ENCODE measurements at places on chromosomes 1 and 21.

- no peak for DNase-seq
Observed at GRCh38 chr1:228920831-228921230, 185.6 kb downstream of the RHOU start.

DNA sequence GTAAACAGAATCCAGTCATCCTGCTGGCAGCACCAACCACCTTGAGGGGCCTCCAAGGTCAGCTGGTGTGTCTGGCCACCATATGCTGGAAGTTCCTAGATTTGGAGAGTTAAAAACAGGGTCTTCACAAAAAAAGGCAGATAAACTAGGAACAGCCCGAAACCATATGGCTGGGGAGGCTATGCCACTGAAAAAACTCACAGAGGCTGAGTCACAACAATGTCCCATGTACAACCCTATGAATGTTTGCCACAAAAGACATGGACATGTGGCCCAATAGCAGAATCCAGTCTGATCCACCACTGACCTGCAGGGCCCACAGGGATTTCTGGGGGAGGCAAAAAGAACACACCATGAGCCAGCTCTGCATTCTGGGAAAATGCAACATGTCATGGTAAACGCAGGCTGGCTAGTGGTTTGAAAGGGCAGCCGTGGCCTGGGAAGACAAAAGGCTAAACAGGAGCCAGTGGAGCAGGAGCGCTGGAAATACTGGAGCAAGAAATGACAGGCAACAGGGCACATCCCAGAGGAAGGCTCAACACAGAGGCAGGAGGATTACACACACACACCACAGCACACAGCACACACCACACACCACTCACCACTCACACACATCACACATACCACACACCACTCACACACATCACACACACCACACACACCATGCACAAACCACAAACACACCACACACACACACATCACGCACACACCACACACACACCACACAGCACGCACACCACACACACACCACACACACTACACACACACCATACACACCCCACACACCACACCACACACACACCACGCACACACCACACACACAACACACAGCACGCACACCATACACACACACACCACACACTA, 55.4 kb downstream of the HSF2BP start:
- no peak for DNase-seq

DNA sequence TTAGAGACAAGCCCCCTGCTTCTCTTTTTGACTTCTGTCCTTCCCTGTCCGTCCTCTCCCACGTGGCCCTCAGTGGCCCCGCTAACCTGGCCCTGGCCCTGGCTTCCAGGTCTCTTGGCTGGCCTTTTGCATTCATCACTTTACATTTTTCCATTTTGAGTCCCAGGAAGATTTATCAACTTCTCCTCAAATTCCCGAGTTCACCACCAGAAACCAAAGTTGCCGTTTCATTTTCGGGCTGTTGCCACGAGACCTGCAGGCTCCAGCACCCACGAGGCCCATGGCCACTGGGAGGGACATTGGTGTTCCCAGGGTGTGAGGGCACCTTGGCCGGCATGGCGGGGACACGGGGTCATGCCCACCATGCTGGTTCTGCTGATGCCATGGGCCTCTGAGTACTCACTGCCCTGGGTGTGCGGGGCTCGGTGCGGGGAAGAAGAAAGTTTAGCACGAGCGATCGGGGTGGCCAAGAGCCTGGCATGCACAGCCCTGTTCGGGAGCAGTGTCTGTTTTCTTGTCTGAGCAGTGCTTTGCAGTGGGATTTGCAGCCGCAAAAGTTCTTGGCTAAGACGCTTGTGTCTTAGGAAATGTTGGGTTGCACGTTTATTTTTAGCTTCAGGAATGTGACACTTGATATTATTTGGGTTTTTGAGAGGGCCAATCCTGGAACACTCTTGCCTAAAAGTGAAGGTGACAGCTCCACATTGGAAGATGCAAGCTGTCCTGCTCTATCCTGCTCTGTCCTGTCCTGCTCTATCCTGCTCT, 40.4 kb upstream of the ADARB1 start:
- no peak for DNase-seq

GRCh38 chr1:181587870-181588438, 104.6 kb downstream of the CACNA1E start:
- DNase-seq, result no peak

GRCh38 chr21:41816583-41817165, 49.8 kb upstream of the RIPK4 start:
- DNase-seq, result no peak

- no peak for DNase-seq
Observed at GRCh38 chr1:5947071-5947821, 45.0 kb downstream of the NPHP4 start.

DNA sequence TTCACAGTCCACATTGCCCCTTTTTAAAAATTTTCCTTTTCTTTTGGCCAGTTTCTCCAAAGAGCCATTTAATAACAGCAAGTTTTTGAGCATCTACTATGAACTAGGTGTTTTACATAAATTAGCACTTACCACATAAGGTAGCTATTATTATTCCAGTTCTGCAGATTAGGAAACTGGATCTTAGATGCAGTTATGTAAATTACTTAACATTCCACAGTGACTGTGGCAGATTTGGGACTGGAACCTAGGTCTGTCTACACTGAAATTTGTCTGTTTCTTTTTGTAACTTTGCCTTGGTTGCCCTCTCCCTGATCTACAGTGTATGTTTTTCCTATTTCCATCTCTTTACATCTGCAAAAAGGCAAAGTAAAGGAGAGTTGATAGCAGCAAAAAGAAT, 164.8 kb upstream of the ATP1B1 start:
- no peak for DNase-seq

- DNase-seq, result no peak
Observed at GRCh38 chr21:20272791-20273362, 725.3 kb upstream of the NCAM2 start.

DNA sequence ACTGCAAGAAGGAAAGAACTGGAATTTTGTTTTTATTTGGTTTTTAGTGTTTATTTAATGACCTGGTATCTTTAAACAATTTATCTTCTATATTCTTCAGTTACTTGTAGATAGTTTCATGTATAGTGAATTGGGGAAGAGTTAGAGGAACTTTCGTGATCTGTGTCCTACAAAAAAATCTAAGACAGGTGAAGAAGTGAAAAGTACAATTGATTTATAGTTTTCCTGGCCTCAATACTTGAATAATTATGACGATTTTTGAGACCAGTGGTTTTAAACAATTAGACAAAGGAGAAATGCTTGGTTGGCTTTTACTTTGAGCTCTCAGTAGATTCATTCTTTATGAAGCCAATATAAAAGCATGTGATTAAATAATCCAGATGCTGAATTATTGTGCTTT, 7.5 kb downstream of the MIER1 start:
- DNase-seq, result no peak

- DNase-seq, result peak; percentile 15
Observed at GRCh38 chr1:56577406-56578137, 1.8 kb downstream of the PLPP3 start.

GRCh38 chr1:145953861-145954260, 4.0 kb downstream of the LIX1L start:
- DNase-seq, result no peak

DNA sequence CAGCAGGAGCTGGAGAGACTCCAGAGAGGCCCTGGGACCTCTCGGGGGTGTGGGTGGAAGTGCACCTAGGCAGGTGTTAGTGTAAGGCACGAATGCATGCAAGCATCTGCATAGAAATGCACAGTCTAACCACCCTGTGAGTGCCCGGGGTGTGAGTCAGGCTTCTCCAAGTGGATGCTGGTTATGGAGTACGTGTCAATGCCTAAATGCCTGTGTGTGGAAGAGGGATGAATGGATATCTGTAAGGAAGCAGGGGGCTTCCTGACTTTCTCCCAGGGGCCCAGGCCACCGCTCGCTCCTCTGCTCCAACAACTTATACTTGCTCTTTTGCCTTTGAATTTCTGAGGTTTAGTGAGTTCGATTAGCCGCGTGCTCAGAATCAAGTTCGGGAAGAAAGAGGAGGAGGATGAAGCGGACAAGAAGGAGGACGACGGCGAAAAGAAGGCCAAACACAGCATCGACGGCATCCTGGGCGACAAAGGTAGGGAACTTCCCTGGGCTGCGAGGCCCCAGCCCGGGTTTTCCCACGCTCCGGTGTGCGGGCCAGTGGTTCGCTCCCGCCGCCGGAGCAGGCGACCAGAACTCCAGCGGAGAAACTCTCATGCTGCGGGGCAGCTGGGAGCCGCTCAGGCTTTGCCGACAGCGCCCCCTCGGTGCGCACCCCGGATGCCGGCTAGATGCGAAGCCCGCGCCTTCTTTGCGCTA, 5.4 kb downstream of the PAX7 start:
- no peak for DNase-seq

GRCh38 chr1:240405751-240406150, 206.2 kb downstream of the GREM2 start:
- no peak for DNase-seq

GRCh38 chr1:230495891-230496385, 69.8 kb upstream of the PGBD5 start:
- DNase-seq, result no peak

GRCh38 chr1:206477110-206477509, 6.8 kb downstream of the IKBKE start:
- DNase-seq, result no peak

DNA sequence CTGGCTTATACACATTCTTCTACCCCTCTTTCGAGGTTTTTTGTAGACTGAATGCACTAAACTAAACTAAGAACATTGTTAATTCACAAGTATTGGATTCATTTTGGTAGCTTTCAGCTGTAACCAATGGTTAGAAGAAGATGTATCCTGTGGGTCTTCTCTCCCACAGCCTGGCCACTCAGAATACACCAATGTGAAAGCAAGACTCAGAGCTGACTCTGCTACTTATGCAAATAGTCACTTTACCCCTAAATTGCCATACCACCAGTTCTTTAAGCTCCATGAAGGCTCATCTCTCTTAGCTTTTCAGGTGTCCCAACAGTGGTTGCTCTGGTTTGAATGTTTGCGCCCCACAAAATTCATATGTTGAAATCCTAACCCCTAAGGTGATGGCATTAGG, 60.1 kb downstream of the RGS13 start:
- no peak for DNase-seq

GRCh38 chr1:186903374-186904136, 74.8 kb downstream of the PLA2G4A start:
- no peak for DNase-seq

DNA sequence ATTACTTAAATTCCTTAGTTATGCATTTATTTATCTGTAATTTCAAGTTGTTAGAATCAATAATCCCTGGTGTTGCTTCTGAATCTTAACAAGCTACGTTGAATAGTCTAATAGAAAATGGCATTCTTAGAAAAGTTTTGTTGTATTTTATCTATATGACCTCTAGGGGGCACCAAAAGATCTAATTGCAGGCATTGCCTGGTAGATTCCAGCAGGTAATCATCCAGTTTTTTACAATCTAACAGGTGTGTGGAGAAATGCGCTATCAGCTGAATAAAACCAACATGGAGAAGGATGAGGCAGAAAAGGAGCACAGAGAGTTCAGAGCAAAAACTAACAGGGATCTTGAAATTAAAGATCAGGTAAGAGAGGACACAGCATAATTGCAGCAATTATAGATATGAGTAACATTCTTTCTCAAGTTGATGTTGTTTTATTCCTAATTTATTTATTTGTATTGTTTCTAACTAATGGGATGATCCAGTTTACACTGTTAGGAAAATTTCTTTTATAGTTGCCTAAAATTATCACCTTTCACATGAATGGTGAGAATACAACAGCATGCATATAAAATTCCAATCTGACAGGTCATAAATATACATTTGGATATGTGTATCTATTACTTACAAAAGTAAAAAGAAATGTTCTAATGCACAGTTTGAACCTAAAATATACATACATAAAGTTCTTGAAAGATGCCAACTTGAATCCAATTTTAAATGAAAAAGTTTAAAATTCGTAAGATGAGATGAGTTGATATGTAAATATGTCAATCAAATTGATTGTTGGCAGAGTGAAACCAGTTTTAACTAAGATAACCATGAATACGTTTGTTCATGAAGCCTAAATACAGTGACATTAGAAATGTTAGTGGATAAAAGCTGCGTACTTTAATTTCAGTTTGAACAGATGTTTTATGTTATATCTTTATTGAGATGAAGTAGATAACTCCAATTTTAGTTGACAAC, 88.4 kb downstream of the SDCCAG8 start:
- peak; percentile 43 for DNase-seq

GRCh38 chr1:101507547-101507971, 270.7 kb downstream of the S1PR1 start:
- no peak for DNase-seq

DNA sequence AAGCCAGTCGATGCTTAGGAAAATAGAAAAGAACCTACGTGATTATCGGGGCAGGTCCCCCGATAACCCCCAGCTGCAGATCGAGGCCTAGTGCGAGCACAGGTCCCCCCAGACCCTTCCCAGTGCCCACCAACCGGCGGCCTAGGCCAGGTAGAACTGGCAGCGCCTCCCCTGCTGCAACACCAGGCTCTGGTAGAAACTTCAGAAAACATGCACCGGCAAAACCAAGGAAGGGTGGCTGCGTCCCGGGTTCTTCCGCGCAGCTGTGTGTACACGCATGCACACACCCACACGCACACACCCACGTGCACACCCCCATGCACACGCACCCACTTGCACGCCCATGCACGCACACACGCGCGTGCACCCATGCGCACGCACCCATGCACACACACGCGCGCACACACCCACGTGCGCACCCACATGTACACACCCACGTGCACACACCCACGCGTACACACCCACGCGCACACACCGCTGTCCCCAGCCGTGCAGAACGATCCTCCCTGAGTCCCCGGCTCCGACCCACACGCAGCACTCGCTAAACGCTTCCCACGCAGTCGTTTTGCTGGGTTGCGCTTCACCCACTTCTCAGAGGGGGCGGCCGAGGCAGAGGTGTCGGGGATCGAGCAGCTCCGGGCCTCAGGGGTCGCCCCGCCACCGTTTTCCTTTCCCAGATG, 5.2 kb downstream of the TSPEAR start:
- DNase-seq, result no peak

DNA sequence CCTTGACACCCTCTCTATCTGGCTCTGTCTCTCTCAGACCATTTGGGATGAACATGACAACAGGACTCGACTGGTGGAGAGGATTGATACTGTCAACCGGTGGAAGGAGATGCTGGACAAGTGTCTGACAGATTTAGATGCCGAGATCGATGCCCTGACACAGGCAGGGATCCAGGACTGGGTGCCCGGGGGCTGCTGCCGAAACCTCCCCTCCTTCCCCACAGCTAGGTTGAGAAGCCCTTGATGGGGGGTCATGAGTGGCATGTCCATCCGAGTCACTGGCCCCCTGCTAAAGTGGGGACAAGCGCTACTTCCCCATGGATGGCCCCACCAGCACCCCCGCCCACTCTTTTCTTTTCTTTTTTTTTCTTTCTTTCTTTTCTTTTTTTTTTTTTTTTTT, 1.2 kb downstream of the TEKT2 start:
- no peak for DNase-seq

- DNase-seq, result no peak
Observed at GRCh38 chr1:9466780-9467758, 72.2 kb upstream of the SLC25A33 start.

- no peak for DNase-seq
Observed at GRCh38 chr1:182684116-182684828, at the start of gene RGS8. Gene RGS8, minus strand, starts transcription at chr1:182684587. Its CDS starts 14,938 bp downstream, at chr1:182669649.

Data from Caki2 (cell line).